ENCODE measurements at places on chromosomes 11 and 22.
A peak's percentile ranks its signal among the peaks of the same experiment; 100 is the strongest.

GRCh38 chr11:35318977-35319925, 100.1 kb downstream of the SLC1A2 start:
- peak; percentile 49 for DNase-seq

DNA sequence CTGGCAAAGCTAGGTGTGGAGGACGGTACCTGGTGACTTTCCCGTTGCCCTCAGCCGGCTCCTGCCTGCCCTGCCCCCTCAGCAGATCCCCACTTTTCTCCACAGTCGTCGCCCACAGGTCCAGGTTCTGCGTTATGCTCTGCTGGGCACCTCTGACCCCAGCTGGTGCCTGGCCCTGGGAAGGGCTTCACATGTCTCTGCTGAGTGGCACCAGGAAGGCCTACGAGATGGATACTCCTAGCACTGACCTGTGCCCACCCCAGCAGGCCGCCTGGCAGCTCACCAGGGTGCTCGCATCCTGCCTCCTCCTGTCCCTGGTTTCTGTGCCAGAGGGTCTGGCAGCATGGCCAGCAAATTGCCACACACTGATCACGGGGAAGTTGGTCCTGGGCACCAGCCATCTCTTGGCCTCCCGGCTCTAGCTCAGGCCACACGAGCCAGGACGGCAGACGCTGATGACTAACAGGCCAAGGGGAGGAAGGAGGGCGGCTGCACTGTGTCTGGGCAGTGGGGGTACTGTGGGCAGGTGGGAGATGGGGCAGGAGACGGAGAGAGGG, 13.8 kb downstream of the CARS1 start:
- peak; percentile 83 for DNase-seq

DNA sequence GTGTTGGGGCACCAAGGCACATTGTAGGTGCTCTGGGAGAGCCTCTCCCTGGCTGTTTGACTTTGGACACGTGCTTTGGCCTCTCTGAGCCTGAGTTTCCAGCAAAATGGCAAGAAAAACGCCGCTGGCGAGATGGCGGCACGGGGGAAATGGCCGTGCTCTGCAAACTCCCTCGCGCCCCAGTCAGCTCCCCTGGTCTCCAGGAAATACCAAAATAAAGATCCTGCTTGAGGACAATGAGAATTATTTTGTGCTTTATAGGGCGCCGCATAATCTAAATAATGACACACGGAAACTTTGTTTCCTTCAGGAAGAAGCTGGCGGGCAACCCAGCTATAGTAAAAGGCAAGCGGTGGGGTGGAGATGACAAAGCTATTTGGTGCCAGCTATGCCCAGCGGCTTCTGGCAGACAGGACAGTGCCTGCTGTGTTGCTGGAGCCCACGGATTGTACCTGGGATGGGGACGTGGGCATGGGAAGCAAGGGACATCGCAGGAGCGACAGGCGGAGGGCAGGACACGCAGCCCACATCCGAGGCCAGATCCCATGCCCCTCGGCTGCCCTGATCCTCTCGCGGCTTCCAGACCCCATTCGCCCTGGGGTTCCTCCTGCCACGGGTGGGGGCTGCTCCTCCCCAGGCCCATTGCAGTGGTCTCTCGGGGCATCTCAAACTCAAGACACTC, 26.3 kb upstream of the RFPL3 start:
- DNase-seq = no peak

DNA sequence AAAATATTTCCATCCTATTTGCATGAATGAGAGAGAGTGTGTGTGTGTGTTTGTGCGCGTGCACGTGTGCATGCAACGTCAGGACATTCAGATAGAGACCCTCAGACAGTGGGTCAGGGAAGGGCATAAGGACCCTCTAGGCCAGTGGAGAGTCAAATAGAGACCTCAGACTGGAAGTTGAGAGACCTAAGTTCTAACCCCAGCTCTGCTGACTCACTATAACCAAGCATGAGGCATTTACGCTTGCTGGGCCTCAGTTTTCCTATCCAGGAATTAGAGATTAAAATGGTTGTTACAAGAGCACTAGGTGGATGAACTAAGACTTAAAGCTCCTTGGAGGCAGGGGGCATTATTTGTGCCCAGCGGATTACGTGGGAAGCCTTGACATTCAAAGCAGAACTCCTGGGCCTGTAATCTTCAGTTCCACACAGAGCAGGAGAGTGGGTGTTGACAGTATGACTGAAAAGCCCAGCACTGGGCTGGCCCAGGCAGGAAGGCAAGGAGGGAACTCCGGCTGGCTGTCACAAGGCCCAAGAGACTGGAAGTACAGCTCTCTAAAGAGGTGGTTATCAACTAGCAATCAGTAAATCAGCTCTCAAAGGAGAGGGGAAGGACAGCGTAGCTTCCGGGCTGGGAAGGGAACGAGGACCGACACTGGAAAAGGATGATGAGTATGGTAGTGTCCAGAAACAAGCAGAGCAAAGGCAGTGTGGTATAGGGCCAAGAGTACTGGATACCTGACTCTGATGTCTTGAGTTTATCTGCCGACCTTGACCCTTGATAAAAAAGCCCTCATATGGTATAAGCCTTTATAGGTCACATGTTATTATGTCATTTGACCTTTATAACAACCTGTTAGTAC, 9.2 kb downstream of the RHOG start:
- DNase-seq = no peak

- DNase-seq = peak; percentile 70
Observed at GRCh38 chr22:28155808-28156207, 236.8 kb upstream of the PITPNB start.

GRCh38 chr11:12156301-12157140, 46.1 kb downstream of the MICAL2 start:
- DNase-seq = no peak

GRCh38 chr11:49851971-49852389, 100.2 kb upstream of the OR4C13 start:
- no peak for DNase-seq

DNA sequence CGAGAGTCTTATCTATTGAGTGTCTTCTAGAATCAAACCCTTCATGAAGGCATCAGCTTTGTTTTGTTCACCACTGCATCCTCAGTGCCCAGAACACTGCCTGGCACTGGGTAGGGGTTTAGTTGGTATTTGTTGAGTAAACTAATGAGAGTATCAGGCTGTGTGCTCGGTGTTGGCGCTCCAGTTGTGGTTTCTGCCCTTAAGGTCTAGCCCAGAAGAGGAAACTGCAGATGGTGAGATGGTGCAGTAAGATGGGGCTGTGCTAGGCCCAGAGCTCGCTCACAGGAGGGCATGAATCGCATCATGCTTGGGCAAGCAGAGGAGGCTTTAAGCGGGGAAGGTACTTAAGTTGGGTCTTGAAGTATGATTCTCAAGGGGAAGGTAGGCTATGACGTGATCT, 97.2 kb downstream of the FBXO7 start:
- DNase-seq = no peak

GRCh38 chr11:75263944-75264349, 23.4 kb downstream of the TPBGL start:
- peak; percentile 33 for DNase-seq

GRCh38 chr11:35943713-35944502, at the start of gene LDLRAD3:
Gene LDLRAD3, plus strand, starts transcription at chr11:35944062. Its CDS starts 37 bp downstream, at chr11:35944099.
- DNase-seq = peak; percentile 75

- DNase-seq = no peak
Observed at GRCh38 chr11:34292111-34292510, 65.7 kb downstream of the ABTB2 start.

GRCh38 chr11:125594958-125595357, 2.3 kb downstream of the STT3A start:
- DNase-seq = no peak

DNA sequence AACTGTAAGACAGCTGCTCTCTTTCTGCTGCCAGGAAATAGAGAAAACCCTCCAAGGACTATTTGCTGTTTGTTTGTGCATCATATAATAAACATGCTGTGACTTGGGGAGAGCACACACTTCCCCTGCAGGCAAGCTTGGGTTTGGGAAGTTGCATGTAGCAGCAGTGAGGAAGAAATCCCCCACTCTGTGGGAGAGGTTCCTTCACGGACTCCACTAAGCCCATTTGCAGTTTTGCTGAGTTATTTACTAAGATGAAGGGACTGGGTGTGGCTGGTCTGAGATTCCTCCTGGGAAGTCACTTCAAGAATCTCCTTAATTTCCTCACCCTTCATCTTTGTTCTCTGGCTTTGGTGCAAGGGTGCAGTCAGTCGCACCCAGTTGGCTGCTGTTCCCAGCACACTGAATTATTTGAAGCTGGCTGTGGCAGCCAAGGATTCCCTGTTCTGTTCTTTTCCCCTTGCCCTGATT, 104.9 kb downstream of the ARFGAP2 start:
- DNase-seq = peak; percentile 5

- no peak for DNase-seq
Observed at GRCh38 chr22:46815559-46815895, 53.1 kb downstream of the TBC1D22A start.

GRCh38 chr11:126197277-126197939, 14.0 kb downstream of the RPUSD4 start:
- peak; percentile 67 for DNase-seq

DNA sequence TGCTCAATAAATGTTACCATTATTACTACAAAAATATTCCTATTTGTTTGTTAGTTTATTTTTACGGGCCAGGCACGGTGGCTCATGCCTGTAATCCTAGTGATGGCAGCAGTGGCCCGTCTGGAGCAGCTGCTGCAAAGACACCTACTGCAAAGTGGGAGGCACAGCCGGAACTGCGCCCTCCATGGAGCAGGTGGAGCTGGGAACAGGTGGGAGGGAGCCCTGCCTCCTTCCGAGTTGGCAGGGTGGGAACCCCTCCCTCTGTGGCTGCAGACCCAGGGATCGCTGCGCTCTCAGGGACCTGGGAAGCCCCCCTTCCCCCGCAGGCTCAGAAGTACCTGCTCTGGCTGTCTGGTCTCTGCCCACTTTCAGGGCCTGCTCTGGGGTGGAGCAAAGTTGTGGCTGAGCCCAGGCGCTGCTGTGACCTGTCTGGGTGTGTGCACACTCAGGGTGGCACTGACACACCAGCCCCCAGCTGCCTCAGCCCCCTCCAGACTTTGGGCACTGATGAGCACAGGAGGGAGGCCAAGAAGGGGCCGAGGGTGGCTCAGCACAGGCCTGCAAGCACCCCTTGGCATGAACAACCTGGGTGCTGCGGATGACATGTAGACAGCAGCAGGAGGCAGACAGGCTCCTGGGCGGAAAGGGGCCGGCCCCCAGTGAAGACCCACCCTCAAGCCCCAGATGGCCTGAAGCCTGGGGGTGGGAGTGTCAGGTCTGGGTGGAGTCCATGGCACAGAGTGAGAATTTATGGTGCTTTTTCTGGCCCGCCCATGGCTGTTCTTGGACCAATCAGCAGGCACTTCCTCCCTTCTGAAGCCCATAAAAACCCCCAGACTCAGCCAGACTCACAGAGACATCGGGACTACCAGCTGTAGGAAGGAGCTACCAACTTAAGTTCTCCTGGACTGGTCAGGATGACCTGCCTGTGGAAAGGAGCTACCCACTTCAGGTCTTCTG, 103.7 kb upstream of the CLMP start:
- no peak for DNase-seq

DNA sequence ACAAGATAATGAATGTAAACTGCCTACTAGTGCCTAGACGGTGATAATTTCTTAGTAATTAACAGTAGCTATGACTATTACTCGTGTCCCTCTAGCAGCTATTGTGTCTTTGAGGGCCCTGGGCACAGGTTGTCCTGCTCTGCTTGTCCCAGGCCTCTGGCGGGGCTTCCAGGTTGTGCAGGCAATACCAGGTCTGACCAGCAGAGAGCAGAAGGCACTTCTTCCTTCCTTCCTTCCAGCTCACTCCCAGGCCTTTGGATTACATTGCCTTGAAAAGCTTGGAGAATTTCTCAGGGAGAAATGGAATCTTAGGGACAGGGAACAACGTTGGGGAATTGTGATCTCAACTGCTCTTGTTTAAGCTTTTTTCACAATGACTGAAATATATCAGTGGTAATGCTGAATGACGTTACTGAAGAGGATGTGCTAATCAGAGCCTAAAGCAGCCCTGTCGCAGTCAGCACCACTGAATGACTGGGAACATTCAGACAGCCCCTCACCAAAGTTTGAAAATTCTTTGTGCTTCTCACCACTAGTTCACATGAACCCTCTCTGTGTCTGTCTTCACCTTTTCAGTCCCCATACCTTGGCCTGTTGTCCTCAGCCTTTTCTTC, 8.4 kb upstream of the CCKBR start:
- DNase-seq = peak; percentile 61

GRCh38 chr22:48210198-48210580, 1447.7 kb downstream of the TBC1D22A start:
- no peak for DNase-seq

- no peak for DNase-seq
Observed at GRCh38 chr11:15764948-15765347, 591.4 kb downstream of the SOX6 start.

- DNase-seq = peak; percentile 97
Observed at GRCh38 chr22:27420817-27421361, 380.7 kb downstream of the MN1 start.
